NCI-H2107 (cell line): ENCODE measurements at places on chromosomes 12 and 14.
A peak's percentile ranks its signal among the peaks of the same experiment; 100 is the strongest.

- DNase-seq = no peak
Observed at GRCh38 chr12:75361408-75361807, 26.9 kb downstream of the GLIPR1L1 start.

DNA sequence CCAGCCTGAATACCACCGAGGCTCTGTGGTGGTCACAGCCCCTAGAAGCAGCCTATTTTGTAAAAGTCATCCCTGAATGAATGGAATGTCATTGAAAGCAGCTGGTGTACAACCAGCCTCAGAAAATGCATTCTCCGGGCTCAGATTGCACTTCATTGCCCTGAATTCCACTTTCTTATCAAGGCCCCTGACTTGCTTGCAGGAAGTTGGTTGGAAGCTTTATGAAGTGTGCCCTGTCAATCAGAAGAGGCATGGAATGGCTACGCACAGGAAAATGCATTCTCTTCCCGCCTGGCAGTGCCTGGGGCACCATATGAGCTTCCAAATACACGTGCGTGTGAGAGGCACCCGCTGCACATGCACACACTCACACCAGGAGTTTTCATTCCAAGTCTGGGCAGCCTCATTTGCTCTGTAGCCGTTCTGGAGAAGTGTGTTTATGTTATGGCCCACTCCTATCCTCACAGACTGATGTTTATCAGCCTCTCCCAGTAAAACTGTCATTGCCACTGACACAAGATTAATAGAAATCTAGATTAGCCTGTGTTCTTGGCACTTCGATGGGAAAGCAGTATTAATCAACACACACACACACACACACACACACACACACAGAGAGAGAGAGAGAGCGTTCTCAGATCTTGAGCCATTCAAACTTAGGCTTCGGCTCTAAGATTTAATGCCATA is 63.9 kb downstream of the NUAK1 start:
- DNase-seq = no peak

DNA sequence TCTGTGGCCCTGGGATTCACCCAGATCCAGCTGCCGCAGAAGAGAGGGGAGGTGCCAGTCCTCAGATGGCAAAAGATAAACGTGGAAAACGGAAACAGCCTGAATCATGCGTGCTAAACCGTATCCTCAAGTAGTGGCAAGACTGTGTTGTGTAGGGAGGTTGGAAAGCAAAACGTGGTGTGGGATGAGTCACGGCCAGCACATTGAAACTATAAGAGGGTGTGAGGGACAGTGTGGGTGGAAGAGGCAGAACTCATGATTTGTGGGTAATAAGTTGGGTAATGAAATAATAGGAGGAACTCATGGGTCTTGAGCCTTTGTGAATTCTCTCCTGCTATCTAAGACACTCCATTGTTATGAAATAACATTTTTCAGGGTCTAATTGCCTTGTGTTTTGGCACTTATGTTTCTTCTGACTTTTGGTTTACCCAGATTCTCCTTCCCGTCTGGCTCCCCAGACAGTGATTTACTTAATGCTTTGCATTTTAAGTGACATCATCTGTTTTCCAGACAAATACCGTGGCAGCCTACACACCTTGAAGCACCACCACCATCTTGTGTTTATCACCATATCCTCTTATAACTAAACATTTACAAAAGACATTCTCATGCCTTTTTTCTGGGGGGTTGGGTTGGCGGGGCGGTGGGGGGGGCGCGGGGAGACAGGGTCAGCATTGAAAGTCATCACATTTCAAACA is 62.3 kb upstream of the PTCSC3 start:
- DNase-seq = no peak

GRCh38 chr14:73728717-73729330 is 14.6 kb upstream of the PNMA1 start:
- DNase-seq = peak; percentile 67

- no peak for DNase-seq
Observed at GRCh38 chr12:55654511-55655214, 18.0 kb downstream of the OR10P1 start.

GRCh38 chr14:92951912-92952471 is 29.0 kb downstream of the CHGA start:
- peak; percentile 87 for DNase-seq

- no peak for DNase-seq
Observed at GRCh38 chr12:52832451-52832850, 1.7 kb downstream of the KRT79 start.

- peak; percentile 77 for DNase-seq
Observed at GRCh38 chr14:36129181-36129580, 47.3 kb downstream of the PTCSC3 start.
